ENCODE measurements at places on chromosomes 5 and 9.

DNA sequence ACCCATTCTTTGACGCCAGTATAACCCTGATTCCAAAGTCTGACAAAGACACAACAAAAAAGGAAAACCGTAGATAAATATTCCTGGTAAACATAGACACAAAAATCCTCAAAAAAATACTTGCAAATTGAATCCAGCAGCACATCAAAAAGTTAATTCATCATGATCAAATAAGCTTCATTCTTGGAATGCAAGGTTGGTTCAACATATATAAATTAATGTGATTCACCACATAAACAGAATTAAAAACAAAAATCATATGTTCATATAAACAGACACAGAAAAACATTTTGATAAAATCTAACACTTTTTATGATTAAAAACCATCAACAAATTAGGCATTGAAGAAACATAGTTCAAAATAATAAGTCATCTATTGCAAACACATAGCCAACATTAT is 324.2 kb upstream of the TRPC7 start:
- no peak for DNase-seq

- DNase-seq: no peak
These were observed 58.8 kb downstream of the MARCHF3 start for GRCh38 chr5:126971455-126972031.

GRCh38 chr5:7960142-7960541 is 91.2 kb downstream of the MTRR start:
- no peak for DNase-seq

DNA sequence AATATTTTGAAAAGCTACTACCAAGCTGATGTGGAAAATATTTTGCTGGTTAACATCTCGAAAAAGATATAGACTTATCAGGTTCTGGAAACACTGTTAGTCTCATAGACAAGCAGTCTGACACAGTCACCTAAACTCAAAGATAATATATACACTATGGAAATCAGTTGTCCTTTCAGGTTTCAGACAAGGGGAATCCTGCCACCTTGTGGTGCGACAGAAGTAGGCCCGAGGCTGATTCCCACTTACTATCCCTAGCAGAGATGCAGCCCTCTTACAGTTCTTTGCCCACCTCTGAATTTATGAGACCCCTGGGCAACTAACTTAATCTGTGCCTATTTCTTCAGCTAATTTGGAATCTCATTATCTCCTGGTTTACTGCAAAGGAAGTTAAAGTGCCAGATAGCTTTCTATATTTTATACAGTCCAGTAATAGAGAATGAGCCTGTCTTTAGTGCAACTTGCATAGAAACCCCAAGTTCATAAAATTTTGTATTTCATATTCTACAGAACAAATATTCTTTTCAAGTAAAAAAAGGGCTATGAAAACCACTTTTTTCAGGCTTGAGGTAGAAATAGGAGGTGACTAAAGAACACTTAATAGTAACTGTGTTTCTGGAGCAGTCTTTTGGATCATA is 16.9 kb downstream of the RAD1 start:
- DNase-seq: peak; percentile 29

- no peak for DNase-seq
These were observed 4.9 kb upstream of the F2R start for GRCh38 chr5:76710991-76711390.

- DNase-seq: no peak
These were observed 44.0 kb downstream of the VAV2 start for GRCh38 chr9:133948131-133948530.

DNA sequence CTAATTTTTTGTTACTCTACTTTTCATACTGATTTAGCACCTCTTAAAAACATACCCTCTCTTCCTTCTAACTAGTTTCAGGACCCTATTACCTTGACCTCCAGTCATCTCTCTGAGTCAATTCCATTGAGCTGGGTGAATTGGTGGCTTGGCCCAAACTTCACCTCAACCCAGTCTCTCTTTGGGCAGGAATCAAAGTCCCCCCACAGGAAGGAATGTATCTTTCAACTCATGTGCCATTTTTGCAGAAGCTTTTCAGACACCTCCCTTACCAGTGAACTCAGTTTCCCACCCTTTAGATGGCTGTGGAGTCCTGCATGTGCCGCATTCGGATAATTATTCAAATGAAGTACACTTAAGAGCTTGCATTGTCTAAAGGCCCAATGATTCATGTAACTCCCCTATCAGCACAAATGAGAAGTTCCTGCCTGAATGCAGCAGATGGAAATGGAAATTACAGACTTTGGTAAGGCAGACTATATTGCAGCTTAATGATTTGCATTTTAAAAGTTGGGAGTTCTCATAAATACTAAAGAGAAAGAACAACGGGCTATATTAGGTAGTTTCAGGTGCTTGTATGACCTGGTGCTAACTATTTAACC is 693.5 kb downstream of the PTPRD start:
- DNase-seq: no peak

DNA sequence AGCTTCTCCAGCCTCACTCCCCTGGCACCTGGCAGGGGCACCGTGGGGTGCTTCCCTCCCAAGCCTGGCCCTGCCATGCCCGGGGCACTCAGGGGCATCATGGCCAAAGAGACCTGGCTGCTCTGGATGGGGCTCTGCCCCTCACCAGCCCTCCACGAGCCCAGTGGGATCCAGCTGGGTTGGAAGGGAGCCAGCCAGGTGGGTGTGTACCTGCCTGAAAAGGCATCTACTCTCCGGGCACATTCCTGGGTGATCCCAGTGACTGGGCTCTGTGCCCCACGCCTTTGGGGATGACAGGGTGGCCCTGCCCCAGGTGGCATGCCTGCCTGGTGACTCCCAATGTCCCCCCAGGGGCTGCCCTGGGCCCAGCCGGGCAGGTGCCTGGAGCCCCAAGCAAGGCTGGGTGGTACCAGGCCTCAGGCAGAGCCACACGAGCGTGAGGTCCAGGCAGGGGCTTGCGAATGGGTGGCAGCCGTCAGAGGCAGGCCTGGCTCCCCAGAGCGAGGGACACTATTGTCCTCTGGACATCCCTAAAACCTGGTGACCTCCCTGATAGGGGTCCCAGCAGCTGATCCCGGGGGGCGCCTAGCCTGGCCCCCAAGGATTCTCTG is 777 bp downstream of the GPSM1 start:
- no peak for DNase-seq

GRCh38 chr5:110496276-110496675 is 230.2 kb downstream of the TMEM232 start:
- no peak for DNase-seq

GRCh38 chr5:116492016-116492623 is 82.5 kb downstream of the SEMA6A start:
- DNase-seq: no peak

DNA sequence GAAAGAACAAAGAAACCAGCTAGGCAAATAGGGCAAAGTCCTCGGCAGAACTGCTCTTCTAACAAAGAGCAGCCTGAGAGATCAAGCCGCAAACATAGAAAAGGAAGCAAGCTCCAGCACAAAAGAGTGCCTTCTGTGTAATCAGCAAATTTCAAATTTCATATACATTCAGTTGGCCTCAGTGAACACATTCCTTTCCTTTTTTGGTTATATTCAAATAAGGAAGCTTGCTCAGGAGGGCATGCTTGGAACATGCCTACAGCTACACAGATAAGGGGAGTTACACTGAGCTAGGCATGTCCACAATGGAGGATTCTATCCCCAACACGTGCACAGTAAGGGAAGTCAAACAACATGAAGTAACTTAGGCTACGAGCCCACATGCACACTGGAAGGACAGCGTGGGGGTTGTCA is 23.4 kb downstream of the IL33 start:
- DNase-seq: no peak
